ENCODE measurements at places on chromosomes 6 and 20.

GRCh38 chr20:5880326-5880725, 70.0 kb downstream of the TRMT6 start:
- no peak for DNase-seq

DNA sequence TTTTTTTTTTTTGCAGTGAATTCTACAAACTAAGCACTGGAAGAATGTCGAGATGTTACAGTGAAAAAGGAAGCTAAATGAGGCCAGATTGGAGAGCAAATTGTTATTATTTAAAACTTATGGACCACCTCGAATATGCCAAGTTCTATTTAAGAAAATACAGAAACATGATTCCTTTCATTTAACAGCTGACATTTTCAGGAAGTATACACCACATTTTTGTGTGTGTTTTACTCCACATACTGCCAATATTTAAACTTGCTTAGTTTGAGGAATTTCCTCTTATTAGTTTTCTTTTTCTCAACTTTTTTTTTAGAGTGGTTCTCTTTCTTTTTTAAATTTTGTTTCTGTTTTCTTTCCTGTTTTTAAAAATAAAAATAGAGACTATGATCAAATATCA, 37.0 kb upstream of the GCLC start:
- DNase-seq, result no peak

DNA sequence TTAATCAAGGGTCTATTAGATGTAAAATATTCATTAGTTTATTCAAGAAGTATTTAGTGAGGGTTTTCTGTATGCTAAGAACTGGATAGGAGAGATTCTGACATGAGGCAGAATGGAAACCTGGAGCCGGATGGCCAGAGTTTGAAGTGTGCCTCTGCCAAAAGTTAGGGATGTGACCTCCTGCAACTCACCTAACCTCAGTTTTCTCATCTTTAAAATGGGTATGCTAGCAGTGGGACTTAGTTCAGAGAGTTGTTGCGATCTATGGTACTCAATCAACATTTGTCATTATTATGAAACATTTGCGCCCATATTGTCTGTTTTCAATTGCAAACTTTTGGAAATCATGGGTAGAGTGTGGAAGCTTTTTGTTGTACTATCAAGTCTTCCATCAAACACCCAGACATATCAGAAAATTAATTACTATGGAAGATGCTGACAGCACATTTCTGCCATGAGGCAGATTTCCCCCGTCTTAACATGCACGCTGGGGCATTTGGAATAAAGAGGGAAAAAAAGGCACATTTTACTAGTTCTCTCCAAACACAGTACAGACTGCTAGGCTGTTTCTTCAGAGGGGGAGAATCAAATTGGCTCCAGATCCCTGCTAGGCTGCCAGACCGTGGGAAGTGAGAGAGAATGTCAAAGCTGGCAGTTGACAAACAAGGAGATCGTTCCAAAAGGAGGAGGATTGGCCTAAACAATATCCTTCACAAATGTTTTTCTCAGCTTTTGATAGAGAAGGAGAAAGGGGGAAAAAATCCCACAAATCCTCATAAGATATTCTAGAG, 205.3 kb upstream of the TSHZ2 start:
- DNase-seq, result no peak

DNA sequence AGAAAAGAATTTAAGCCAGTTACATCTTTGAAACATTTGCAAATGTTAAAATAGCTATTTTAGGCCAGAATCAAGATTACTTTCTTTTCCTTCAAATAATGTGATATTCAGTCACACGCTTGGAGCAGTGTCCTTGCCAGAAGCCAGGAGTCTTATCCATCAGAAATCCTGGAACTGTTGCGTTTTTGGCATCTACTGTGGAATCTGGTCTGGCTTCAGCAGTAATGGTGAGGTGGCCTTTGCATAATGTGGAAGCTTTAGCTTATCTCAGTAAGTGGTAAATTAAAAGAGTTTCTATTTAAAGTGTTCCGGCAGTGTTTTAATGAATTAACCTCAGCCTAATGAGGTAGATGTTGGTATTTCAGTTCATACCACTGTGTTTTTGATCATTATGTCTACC, 97.6 kb downstream of the FIG4 start:
- no peak for DNase-seq

GRCh38 chr6:142152746-142153145, 5.7 kb downstream of the VTA1 start:
- no peak for DNase-seq

- DNase-seq, result no peak
Measured at GRCh38 chr6:166412911-166413384, 30.2 kb upstream of the MPC1 start.

GRCh38 chr20:10157549-10157948, 61.1 kb upstream of the SNAP25 start:
- DNase-seq, result no peak

DNA sequence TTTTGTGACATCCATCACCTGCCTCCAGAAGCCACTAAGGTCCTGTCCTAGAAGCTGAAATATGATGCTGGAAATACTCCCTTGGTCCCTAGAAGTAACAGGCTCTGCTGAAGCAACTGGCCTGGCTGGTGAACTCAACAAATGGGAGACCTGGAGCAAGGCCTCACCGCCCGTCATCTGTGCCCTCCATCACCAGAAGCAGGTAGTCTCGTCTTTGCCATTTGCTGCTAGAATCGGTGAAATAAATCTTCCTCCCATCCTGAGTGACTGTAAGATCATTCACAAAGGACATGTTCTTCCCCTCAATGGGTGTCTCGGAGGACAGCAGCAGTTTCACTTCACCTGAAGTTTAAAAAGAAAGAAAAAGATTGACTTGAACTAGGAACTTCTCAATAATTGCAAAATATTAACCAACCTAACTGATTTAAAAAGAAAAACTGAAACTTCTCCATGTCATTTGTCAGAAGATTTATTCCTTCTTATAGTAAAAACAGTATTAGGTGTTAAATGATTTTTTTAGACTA, 21.0 kb downstream of the CST7 start:
- DNase-seq, result no peak
